ENCODE measurements at places on chromosomes 4 and X. TPM values are rescaled to one million over a fixed set of nuclear protein-coding genes. Genes with fewer than 3 reads are reported as not detected.
A peak's percentile ranks its signal among the peaks of the same experiment; 100 is the strongest.

XK gene
- total RNA-seq = not detected

CXXC4 gene
- not detected for total RNA-seq

STS gene
- total RNA-seq = 1.4 TPM

VEGFD gene
- not detected for total RNA-seq

PFKFB1 gene
- 0.27 TPM for total RNA-seq

SAGE1 gene
- not detected for total RNA-seq

PHOX2B gene
- total RNA-seq = not detected

USP17L17 gene
- total RNA-seq = not detected

SLC49A3 gene
- 9.4 TPM for total RNA-seq

ATP2B3 gene
- 0.05 TPM for total RNA-seq

MMRN1 gene
- 0.44 TPM for total RNA-seq

WDR1 gene
- 326 TPM for total RNA-seq

AKAP14 gene
- total RNA-seq = not detected

LUZP4 gene
- total RNA-seq = not detected

MAB21L2 gene
- total RNA-seq = not detected

DNA sequence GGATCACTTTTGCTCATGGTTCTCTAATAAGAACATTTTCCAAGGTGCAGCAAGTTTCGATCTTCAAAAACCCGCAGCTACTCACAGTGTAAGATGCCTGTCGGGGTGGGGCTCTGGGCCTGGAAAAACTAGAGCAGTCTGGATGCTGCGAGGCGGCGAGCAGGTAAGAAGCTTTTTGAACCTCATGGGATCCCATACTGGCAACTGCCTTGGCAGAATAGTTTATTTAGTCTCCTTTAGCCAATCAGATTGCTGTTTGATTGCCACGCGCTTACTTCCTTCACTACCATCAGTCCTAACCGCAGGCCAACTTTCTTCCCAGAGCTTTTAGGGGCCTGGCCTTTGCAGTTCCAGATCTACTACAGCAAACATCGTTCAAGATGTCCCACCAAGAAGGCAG, 61.3 kb upstream of the MAGEB10 start:
- no peaks in the 10 kb centered on the region for H3K27me3 ChIP-seq
- H3K4me1 ChIP-seq = no peaks in the 10 kb centered on the region
- H3K4me3 ChIP-seq = no peak overlapping the region

DNA sequence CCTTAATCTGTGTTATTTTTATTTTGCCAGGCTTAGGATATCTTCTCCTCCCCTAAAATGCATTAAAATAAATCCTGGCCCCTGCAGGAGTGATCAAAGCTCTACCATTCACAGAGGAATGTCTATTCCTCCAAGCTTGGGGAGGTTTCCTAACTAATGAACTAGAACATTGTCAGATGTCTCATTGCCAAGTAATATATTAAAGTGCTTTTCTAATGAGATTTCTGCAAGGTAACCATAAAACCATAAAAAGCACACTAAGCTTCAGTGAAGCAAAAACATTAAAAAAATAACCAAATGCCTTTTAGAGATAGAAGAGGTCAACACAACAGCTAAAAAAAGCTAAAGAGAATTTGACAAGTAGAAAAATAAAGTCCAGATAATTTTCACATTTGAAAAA, 34.8 kb downstream of the IGFBP7 start:
- H3K27me3 ChIP-seq = no peaks in the 10 kb centered on the region
- no peak overlapping the region for H3K4me3 ChIP-seq
- DNase-seq = no peak
- H3K36me3 ChIP-seq = no peaks in the 10 kb centered on the region
- no peaks in the 10 kb centered on the region for H3K4me1 ChIP-seq
- no peak overlapping the region for H3K27ac ChIP-seq

GRCh38 chr4:188606635-188607034, 467.4 kb downstream of the TRIML1 start:
- no peaks in the 10 kb centered on the region for H3K4me1 ChIP-seq
- H3K27ac ChIP-seq = no peak overlapping the region
- DNase-seq = no peak
- no peaks in the 10 kb centered on the region for H3K36me3 ChIP-seq

DNA sequence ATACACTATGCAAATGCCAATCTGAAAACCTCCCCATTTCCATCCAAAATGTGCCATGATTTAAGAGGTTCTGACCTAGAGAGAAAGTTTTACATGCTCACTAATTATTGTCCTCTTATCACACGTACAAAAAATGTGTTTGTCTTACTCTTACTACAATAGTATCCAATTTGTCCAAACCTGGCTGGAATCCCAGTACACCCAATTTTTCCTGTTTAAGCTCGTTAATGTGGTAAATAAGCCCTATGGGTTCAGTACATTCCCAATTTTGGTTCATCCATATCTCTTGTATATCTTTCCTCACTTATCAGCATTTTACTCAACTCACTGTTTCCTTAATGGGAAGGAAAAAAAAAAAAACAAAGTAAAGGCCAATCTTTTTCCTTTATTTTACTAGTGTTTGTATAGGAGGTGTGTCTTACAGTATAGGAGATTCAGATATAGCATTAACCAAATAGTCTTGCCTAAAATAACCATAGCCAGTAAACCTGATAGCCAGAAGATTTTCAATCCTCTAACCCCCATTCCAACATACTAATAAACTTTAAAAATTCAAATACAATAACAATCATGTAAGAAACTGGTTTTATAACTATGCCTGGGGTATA, 109.8 kb downstream of the PARM1 start:
- no peaks in the 10 kb centered on the region for H3K4me1 ChIP-seq
- H3K4me3 ChIP-seq = no peak overlapping the region
- no peaks in the 10 kb centered on the region for H3K27me3 ChIP-seq
- no peak overlapping the region for H3K27ac ChIP-seq
- DNase-seq = no peak

GRCh38 chr4:24559889-24560288, 24.5 kb downstream of the DHX15 start:
- no peak for DNase-seq
- H3K4me3 ChIP-seq = no peak overlapping the region
- H3K4me1 ChIP-seq = peaks cover 9% of the 10 kb centered on the region

DNA sequence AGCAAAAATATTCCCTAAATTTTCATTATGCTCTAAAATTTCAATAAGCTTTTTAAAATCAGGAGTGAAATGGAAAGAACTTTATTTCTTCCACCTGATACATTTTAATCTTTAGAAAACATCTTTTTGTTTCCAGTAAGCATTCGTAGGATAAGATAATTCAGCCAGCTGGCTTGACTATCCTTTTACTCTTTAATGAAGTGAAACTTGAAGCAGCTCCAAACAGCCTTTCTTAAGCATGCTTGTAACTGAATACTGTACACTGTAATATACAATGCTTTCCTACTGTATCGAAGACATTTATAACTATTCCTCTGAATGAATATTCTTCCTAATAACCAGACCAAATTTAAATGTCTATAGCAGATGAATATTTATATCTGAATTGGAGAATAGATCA, 98.8 kb downstream of the KLHL4 start:
- no peak overlapping the region for H3K4me3 ChIP-seq
- H3K27me3 ChIP-seq = no peaks in the 10 kb centered on the region
- DNase-seq = no peak

GRCh38 chrX:10048707-10049106, 81.5 kb downstream of the CLDN34 start:
- H3K4me3 ChIP-seq = no peak overlapping the region
- H3K27me3 ChIP-seq = no peaks in the 10 kb centered on the region
- H3K36me3 ChIP-seq = no peaks in the 10 kb centered on the region
- no peak overlapping the region for H3K27ac ChIP-seq
- DNase-seq = no peak

GRCh38 chrX:2159861-2160260, 340.9 kb downstream of the DHRSX start:
- H3K4me1 ChIP-seq = no peaks in the 10 kb centered on the region
- no peaks in the 10 kb centered on the region for H3K27me3 ChIP-seq
- no peak overlapping the region for H3K27ac ChIP-seq
- no peak overlapping the region for H3K4me3 ChIP-seq

GRCh38 chr4:41174444-41174843, 39.9 kb downstream of the APBB2 start:
- H3K36me3 ChIP-seq = no peaks in the 10 kb centered on the region
- no peak for DNase-seq
- H3K27ac ChIP-seq = no peak overlapping the region
- no peak overlapping the region for H3K4me3 ChIP-seq
- H3K27me3 ChIP-seq = no peaks in the 10 kb centered on the region

GRCh38 chr4:173426064-173426463, 27.1 kb upstream of the SCRG1 start:
- DNase-seq = peak; percentile 22
- H3K27me3 ChIP-seq = no peaks in the 10 kb centered on the region
- H3K36me3 ChIP-seq = no peaks in the 10 kb centered on the region
- H3K4me3 ChIP-seq = no peak overlapping the region
- H3K4me1 ChIP-seq = peaks cover 9% of the 10 kb centered on the region
- H3K27ac ChIP-seq = no peak overlapping the region

DNA sequence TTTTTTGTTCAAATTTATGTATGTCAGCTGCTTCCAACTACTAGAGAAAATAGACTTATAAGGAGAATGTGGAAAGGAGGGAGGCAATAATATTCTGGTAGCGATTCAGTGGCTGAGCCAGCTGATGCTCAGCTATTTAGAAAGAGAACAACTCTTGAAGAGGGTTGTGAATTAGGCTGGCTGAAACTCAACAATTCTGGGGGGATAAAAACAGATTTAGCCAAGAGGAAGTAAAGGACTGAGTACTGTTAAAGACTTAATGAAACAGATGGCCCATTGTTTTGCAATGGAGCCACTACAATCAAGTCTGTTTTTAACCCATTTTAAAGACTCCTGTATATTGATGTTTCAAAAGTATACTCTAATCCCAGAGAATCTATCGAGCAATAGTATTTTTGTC, 1058.9 kb downstream of the C4orf33 start:
- no peaks in the 10 kb centered on the region for H3K27me3 ChIP-seq
- no peak overlapping the region for H3K4me3 ChIP-seq
- H3K36me3 ChIP-seq = no peaks in the 10 kb centered on the region
- no peaks in the 10 kb centered on the region for H3K4me1 ChIP-seq
- no peak overlapping the region for H3K27ac ChIP-seq
- no peak for DNase-seq

DNA sequence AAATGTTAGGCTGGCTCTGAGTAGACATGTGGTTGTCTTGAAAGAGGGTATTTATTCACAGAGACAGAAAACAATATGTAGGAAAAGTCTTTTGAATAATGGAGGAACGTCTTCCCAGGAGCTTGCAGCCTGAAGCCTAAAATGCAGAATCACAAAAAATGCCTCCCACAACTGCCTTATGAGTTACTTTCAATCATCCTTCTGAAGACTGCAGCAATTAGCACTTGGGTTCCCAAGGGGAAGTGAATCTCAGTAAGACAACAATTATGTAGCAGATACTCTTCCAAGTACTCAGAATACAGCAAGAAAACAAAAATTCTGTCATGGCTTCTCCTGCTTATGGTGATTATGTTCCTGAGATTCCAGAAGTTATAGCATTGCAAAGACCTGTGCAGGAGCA, 166.6 kb upstream of the TBL1X start:
- no peak overlapping the region for H3K4me3 ChIP-seq
- H3K4me1 ChIP-seq = no peaks in the 10 kb centered on the region
- H3K36me3 ChIP-seq = no peaks in the 10 kb centered on the region
- no peak for DNase-seq

DNA sequence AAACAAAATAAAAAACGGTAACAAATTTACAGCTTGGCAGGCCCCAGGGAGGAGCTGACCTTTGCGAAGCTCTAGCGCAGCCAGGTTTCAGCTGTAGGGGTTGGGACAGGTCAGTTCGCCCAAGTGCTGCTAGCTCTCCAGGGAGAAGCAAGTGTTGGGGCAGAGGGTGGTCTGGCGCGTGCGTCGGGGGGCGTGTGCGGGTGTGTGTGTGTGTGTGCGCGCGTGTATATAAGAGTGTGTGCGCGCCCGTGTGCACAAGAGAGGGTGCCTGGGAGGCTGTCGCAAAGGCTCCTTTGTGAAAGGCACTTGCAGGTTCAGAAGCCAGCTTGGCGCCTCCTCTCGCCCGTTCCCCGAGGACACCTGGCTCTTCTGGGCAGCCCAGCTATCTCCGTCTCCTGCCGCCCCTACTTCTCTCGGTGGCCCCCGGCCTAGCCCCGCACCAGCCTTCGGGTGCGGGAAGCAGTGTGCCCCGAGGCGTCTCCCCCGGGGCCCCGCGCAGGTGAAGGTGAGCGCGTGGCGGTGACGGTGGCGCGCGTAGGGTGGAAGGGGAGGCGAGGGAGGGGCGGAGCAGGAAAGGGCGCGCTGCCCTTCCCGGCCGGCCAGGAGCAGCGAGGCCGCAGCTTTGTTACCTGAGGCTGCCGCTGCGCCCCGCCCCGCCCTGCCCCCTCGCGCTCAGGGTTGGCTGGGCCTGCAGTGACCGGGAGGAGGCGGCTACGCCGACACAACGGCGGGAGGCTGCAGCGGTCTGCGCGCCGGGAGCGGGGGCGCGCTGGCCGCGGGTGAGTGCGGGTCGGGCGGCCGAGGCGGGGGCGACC, at the start of gene FHDC1:
Gene FHDC1, plus strand, starts transcription at position 693 of the 815 bp plus-strand sequence. CDS start 6,735 bp downstream, outside the sequence.
- no peak within 1 kb of the TSS for H3K27ac ChIP-seq
- no peaks in the 10 kb centered on the region for H3K36me3 ChIP-seq
- DNase-seq = no peak

GRCh38 chr4:118585015-118585414, 100.2 kb upstream of the METTL14 start:
- H3K27ac ChIP-seq = no peak overlapping the region
- no peaks in the 10 kb centered on the region for H3K27me3 ChIP-seq
- no peaks in the 10 kb centered on the region for H3K36me3 ChIP-seq
- H3K4me1 ChIP-seq = no peaks in the 10 kb centered on the region

- H3K27me3 ChIP-seq = no peaks in the 10 kb centered on the region
- no peak for DNase-seq
- no peak within 1 kb of the TSS for H3K4me3 ChIP-seq
Observed at GRCh38 chr4:134201216-134202161, at the start of gene PABPC4L. Gene PABPC4L (minus strand): TSS chr4:134201789. CDS start chr4:134201019, 770 bp downstream.

GRCh38 chr4:139184129-139184528, 7.1 kb upstream of the ELF2 start:
- no peaks in the 10 kb centered on the region for H3K4me1 ChIP-seq
- no peaks in the 10 kb centered on the region for H3K27me3 ChIP-seq
- no peak for DNase-seq
- no peak overlapping the region for H3K27ac ChIP-seq

DNA sequence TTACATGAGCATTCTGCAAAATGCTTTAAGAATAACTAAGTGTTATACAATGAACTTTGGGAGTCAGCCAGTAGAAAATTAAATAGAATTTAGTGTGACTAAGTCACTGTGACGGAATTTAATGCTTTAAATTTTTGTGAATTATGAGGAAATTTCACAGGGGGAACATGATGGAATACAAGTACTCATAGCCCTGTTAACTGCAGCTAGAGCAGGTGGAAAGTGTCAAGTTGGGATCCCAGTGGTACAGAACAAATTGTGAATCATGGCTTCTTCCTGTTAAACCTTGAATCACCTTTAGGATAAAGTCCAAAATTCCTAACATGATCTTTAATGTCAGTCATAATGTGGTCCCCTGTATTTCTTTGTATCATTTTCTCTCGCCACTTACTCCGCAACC, 212.2 kb upstream of the CENPE start:
- no peak overlapping the region for H3K27ac ChIP-seq
- DNase-seq = no peak
- no peaks in the 10 kb centered on the region for H3K36me3 ChIP-seq
- H3K4me1 ChIP-seq = no peaks in the 10 kb centered on the region

GRCh38 chr4:105060628-105061027, 86.0 kb upstream of the TET2 start:
- no peak for DNase-seq
- no peak overlapping the region for H3K4me3 ChIP-seq
- no peaks in the 10 kb centered on the region for H3K36me3 ChIP-seq
- H3K27me3 ChIP-seq = no peaks in the 10 kb centered on the region
- no peaks in the 10 kb centered on the region for H3K4me1 ChIP-seq

Data from naive thymus-derived CD4-positive, alpha-beta T cell (primary cell).